ENCODE measurements at places on chromosomes 2 and 18.

- no peak for DNase-seq
These were observed 166.8 kb downstream of the NR4A2 start for GRCh38 chr2:156165742-156166141.

GRCh38 chr2:134281815-134282419, 28.0 kb downstream of the MGAT5 start:
- no peak for DNase-seq

- DNase-seq = no peak
These were observed 57.8 kb downstream of the DIPK1C start for GRCh38 chr18:74399091-74399887.

- no peak for DNase-seq
These were observed 42.4 kb upstream of the TACR1 start for GRCh38 chr2:75241696-75242095.

DNA sequence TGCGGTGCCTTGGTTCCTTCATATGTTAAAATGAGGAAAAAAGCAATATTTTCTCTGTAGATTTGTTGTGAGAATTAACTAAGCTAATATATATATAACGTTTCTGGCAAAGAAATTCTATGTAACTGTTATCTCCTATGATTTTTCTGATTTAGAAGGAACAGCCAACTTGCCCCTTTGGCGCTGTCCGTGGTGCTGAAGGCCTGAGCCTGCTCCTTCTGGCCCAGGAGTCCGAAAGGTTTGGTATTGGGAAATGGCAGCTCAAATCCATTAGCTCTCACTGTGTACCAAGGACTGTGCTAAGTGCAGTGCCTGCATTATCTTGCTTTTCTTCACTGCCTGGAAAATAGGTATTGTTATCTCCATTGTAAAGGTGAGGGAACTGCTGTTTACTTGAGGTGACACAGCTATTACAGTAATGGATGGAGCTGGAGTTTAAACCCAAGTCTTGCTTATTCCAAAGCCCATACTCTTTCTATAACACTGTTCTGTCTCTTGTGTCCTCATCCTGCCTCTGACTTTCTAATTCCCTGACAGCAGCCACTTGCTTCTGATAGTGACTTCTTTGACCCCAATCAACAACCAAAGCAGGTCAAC, 52.2 kb downstream of the C1QL2 start:
- DNase-seq = peak; percentile 48

DNA sequence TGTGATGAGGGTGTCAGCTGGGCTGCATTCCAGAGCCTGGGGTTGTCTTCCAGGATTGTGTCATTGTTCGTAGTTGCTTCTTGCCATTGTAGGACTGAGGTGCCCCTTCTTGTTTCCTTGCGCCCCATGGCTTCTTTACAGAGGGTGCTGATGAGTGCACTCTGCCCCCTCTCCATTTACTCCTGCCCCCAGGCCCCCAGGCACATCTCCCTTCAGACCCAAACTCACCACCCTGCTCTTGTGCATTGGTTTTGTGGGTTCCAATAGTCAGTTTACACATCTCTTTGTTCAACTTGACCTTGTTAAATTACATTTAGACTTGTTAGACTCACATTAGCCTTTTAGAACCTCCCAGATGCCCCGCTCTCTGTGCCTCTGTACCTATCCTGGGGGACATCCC, 33.1 kb downstream of the HJURP start:
- no peak for DNase-seq

GRCh38 chr2:101752716-101753616, 55.5 kb downstream of the MAP4K4 start:
- DNase-seq = no peak

DNA sequence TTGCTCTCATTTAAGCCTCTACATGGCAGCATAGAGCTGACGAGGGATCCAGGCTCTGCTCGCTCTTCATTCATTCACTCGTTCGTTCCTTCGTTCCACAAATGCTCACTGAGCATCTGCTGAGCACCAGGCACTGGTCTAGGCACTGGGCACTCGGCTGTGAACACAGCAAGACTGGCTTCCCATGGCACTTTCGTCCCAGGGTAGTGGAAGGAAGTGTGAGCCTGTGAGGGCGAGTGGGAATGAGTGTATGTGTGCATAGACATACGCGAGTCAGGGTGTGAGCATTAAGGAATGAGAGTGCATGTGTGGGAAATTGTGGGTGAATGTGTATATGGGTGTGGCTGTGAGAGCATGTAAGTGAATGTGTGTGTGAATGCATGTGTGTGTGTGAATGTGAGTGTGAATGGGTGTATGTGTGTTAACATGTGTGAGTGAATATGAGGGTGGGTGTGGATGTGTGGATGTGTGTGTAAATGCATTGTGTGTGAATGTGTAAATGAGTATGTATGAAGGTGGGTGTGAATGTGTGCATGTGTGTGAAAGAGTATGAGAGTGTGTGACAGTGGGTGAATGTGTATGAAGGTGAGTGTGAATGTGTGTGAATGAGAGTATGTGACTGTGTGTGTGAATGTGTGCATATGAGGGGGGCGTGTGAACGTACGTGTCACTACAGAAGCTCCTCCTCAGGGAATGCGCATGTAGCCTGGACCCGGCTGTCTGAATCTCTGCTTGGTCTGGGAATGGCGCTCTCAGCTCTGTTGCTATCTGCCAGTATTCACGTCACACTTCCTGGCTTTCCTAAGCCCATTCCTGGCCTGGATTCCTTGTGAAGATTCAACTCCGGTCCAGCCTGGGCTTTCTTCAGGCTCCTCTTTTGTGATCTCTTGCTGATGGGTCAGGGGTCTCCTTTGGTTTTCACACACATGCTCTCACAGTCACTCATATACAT, 28.8 kb downstream of the SNORC start:
- no peak for DNase-seq

DNA sequence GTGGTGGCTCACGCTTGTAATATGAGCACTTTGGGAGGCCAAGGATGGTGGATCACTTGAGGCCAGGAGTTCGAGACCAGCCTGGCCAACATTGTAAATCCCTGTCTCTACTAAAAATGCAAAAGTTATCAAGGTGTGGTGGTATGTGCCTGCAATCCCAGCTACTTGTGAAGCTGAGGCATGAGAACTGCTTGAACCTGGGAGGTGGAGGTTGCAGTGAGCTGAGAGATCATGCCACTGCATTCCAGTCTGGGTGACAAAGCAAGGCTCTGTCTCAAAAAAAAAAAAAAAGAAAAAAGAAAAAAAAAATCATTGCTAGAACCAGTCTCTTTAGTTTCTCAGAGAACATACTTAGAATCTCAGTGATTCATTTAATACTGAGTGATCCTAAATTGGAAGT, 217.1 kb downstream of the DYM start:
- no peak for DNase-seq

DNA sequence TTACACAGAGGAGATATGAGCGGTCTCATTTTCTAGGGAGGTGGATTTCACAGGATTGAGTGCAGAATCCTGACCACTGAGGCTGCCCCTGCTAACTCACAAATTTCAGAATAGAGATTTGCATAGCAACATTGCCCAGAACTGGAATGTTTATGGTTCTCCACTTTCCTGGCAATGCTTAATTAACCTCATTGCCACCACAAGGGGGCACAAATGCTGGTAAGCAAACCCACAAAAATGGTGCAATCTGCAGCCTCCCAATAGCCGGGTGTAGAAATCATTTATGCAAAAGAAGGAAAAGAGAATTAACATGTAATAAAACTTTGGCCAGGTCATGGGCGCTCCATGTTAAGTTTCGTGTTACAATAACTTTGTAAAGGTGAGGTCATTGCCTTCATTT, 112.4 kb downstream of the CYRIA start:
- peak; percentile 17 for DNase-seq

DNA sequence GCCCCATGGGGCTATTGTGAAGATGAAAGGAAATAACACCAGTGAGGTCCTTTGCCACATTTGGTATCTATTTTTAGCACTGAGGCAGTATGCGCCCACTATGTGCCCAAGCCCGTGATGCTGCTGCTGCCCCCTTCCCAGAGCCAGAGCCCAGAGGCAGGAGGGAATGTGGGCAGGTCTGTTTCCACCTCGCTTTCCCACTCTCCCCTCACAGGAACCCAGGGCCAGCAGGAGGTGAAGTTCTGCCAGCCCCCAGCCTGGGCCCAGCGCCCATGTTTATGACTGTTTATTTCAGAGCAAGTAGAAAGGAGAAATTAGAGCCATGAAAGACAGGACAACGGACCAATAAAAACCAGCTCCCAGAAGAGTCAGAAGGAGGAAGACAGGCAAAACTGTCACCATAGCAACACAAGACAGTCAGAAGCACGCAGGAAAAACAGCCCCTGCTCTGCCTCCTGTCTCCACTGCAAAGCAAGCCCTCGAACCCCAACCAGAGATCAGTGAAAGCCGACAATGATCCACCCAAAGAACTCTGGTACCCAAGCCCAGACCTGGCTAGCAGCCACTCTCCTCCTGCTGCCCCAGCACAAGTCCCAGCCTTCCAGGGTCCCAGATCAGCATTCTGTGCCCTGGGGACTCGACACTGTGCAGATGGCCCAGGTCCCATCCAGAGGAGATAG, 1.4 kb downstream of the CYRIA start:
- DNase-seq = no peak

DNA sequence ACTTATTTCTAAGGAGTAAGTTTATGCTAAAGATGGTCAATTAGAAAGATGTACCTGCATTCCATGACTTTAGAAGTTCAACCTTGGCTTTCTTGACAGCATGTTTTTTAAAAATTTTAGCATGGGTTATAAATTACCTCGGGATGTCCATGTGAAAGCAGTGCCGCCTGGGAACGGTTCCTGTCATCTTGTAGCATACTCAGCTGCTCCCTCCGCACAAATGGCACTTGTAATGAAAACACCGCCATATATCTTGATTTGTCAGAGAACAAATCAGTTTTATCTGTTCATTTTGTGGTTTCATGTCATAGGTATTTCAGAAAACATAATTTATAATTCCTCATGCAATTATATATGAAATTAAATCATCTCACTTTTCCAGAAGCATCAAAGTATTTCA, 38.3 kb downstream of the SATB2 start:
- no peak for DNase-seq

GRCh38 chr2:24121469-24121868, 1.7 kb downstream of the PFN4 start:
- DNase-seq = no peak

DNA sequence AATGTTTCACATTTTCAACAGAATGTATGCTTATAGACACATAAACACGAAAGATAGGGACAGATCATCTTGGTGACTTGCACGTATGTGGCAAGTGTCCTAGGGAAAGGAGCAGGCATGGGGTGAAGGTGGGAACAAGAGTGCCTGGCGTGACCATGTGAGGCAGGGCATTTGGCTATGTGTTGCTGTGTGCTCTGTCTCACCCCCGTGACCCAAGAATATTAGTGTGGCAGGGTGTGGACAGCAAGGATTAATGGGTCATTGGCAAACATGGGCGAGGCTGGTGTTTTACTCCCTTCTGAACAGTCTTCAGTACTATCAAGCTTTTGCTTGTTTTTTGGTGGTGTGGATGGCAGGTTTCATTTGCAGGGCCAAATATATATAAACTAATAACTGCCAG, 1.3 kb upstream of the VWA3B start:
- DNase-seq = no peak

- no peak for DNase-seq
These were observed 134.2 kb upstream of the NOL4 start for GRCh38 chr18:34358923-34359322.

DNA sequence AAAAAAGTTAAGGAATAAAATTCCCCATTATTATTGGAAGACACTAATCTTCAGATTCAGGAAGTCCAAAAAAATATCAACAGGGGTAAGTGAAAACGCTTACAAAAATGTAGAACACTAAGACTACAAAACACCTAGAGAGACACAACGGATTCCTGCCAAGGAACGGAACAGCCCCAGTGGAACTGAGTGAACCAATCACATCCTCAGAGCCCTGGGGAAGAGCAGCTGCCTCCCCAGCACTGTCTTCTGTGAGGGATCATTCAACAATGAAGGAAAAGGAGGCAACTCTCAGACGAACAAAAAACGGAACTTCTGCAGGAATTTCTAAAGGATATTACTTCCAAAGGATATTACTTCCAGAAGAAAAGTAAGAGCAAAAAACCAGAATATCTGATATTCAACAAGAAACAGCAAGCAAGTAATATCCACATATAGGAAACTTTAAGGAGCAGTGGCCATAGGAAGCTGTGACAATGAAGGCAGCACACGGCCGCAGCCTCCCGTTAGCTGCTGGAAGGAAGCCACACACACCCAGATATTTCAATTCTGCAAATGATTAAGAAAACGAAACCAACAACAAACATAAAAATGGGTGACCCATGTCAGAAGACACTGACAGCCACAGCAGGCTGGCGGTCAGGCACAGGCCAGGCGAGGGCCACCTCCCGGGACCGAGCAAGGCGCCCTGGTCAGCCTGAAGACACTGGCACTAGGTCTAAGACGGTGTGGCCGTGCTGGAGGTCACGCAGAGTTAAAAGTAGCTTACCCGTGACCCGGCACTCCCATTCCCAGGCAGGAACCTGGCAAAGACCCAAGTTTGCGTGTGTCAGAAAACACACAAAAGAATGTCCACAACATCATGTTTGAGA, 81.8 kb downstream of the HDAC4 start:
- DNase-seq = no peak

DNA sequence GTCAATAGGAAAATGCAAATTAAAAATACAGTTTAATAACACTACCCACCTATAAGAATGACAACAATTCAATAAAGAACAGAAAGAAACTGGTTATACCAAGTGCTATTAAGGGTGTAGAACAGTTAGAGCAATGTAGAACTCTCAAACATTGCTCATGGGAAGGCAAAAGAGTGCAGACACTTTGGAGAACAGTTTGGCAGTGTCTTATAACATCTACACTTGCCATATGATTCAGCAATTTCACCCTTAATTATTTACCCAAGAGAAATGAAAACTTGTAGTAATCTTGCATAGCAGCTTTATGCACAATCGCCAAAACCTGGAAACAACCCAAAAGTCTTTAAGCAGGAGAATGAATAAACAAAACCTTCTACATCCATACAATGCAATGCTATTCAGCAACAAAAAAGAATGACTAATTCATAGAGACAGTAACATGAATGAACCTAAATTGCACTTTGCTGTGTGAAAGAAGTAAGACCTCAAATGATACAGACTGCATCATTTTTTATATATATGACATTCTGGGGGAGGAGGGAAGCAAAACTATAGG, 455.2 kb downstream of the THSD7B start:
- DNase-seq = no peak

DNA sequence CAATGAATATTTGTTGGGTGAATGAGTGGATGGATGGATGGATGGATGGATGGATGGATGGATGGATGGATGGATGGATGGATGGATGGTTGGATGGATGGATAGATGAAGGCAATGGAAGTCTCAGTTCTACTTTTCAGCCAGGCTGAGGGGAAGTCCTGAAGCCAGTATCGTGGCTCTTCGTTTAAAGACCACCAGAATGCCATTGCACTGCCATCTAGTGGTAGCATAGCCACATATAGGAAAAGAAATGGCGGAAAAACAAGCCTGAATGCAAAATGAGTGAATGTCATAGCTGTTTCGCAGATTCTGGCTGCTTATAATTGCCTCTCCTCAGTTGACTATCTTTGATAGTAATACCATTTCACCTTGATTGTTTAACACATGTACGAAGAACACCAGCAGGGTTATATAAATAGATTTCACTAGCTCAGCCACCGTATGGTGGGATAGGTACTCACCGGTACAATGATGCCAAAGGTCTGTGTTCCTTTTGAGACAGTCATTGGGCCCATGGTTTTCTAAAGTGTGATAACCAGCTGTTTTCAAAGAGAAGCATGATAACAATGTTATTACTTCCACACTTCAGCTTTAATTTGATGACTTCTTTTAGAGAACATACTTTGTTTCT, 62.3 kb upstream of the GREB1L start:
- DNase-seq = peak; percentile 46

Data from stimulated activated CD4-positive, alpha-beta T cell treated with anti-CD3 and anti-CD28 coated beads, Interleukin-2, amount 100 ng/mL, for 24 hours (primary cell).